LNCaP clone FGC (cell line): ENCODE measurements at places on chromosomes 3 and 15.
A peak's percentile ranks its signal among the peaks of the same experiment; 100 is the strongest.

DNA sequence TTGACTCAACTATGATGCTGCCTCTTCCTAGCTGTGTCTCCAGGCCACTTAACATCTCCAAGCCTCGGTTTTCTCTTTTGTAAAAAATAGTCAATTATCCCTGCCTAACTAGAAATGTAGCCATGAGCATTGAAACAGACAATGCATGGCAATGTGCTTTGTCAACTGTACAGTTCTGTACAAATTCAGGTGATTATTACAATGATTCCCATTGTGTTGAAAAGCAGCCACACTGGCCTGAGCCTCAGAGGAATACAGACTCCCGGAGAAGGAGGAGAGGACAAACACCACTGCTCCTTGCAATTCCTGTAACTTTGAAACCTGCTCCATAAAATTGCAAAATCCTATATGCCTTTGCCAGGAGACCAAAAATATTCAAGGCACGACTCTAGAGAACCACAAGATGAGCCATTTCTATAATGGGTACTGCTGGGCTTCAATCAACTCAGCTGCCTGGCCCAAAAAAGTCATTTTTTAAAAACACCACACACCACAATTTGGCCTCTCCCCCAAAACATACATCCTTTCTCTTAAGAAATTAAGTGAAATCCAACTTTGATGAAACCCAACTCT lies 28.6 kb downstream of the DAPK2 start:
- no peak for DNase-seq

DNA sequence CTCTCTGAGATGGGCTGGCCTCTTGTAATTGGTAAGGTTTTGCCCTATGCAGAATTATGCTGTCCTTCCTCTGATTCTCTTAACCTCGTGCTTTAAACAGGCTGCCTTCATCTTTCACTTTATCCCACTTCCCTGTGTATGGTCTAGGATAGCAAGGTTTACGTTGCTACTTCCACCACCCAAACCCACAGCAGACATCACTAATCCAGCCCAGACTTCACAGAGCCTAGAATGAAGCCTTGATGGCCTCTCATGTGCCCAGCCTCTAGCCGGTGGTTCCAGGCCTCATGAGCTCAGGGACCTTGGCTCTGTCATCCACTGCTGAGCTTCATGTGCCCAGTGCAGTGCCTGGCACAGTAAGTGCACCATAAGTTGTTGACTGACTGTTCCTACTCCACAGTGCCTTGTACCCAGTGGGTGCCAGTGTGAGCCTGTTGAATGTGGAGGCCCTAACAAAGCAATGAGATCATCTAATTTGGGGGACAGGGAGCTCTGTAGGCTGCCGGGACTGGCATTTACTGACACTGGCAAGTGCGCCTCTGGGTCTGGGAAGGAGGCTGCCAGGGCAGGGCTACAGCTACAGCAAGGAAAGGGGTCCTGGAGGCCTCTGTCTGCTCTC lies 12.5 kb downstream of the SLC6A6 start:
- DNase-seq: no peak

GRCh38 chr3:49469037-49469935 lies 781 bp upstream of the DAG1 start:
- peak; percentile 22 for DNase-seq

DNA sequence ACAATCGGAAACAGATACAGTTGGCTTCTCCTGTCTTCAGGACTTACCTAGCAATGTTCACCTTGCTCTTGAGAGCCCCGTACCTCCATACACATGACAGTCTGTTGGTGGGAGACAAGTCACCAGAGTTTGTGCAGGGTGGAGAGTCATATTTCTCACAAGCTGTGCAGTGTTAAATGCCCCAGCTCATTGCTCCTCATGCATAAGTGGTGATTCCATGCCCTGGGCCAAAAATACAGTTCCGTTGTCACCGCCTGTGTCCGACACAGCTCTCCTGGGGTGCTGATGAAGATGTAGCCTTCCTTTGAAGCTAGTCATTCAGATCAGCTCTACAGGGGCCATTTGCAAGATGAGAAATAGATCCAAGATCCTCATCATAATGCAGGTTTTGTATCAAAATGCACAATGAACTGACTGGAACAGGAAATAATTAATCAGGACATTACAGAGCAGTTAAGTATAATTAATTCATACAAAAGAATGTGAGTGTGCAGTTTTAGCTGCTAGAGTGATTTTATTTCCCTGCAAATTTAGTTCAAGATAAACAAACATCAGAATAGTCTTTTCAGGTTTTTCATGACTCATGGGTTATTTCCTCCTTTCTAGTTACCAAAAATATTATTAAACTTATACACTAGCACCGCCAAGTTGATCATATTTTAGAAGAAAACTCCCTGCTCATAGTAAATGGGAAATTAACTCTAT lies 66.5 kb downstream of the CD47 start:
- no peak for DNase-seq

DNA sequence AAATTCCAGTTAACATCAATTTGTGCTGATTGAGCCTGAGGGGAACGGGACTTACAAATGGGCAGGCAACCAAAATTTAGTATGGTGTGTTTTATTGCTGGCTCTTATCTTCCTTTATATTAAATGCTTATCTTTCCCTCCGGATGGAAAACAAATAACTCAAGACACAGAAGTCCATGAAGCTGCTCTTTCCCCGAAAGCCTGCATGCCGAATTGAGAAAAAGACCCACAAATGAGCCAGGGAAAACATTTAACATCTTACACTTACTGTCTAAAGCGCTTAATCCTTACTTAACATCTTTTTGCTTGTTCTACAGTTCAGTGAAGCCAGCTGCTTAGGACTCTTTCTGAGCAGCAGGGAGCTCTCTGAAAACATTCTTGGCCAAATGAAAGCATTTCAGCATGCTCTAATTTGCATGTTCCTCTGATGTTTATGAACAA lies 49.5 kb downstream of the HEG1 start:
- DNase-seq: no peak
